Stromal cell of bone marrow (primary cell): ENCODE measurements at places on chromosomes 13 and 19.

- no peak for DNase-seq
These were observed 88.8 kb downstream of the ZNF429 start for GRCh38 chr19:21593934-21594820.

- DNase-seq, result no peak
These were observed 22.4 kb upstream of the LSM14A start for GRCh38 chr19:34149873-34150272.

DNA sequence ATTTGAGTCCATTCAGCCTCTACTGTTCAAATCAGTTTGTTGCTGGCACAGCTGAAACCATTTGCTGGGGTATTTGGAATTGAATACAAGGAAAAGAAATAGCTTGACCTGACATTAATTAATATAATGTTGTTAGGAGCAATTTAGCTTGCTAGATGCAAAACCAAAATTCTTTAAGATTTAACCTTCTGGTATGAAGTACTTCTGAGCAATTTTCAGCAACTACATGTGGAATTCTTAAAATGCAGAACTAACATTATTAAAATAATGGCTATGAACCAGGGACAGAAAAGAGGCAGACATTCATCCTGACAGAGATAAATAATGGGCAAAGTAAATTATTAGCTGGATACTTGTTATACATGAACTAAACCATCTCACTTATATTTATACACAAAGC lies 160.0 kb upstream of the MIR17HG start:
- no peak for DNase-seq

DNA sequence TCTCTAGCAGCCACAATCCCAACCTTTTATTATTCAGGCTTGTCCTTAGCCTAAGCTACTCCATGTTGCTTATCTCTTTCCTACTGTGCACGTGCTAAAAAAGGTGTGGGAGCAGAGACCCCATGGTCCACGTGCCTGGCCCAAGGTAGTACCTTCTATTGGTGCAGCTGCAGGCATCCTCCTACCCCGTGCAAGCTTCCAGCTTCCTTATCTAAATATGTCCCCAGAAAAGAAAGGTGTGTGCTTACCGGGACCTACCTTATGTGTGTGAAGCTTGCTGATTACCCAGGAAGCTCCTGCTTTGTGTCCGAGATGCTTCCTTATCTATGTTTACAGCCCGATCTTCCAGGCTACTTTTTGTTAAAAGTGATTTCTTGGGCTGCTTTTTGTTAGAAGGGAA lies 2382.4 kb downstream of the PCDH9 start:
- DNase-seq, result no peak

GRCh38 chr13:98997738-98998641 lies 20.1 kb upstream of the DOCK9 start:
- no peak for DNase-seq

DNA sequence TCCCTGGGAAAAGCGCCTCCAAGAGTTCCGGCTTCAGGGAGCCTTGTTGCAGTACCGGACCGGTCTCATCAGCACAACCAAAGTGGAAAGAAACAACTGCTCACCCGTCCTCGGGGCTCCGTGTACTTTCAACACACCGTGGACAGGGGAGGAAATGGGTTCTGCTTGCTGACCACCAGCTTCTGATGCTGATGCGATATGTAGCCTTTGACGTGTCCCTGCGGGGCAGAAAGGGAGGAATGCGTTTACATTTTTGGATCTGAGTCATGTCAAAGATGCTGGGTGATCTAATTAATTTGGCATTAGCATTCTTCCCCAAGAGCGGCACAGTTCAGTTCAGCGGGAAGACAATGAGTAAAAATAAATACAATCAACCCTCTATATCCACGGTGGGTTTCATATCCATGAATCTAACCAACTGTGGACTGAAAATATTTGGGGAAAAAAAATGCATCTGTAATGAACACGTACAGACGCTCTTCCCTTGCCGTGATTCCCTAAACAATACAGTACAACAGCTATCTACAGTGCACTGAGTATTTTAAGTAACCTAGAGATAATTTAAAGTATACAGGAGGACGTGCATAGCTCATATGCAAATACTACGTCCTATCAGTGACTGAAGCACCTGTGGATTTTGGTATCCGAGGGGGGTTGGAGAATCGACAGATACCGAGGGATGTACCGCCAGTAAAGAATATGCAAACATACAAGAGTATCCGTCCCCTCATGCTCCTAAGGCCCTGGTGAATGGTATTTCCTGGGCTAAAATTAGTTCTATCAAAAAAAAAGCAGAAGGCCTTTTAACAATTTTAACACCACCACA lies 19.8 kb downstream of the PROZ start:
- no peak for DNase-seq

- no peak for DNase-seq
These were observed 61.2 kb downstream of the CDADC1 start for GRCh38 chr13:49308921-49309408.

- DNase-seq, result no peak
These were observed 3.4 kb downstream of the DMWD start for GRCh38 chr19:45789035-45789786.
